ENCODE measurements at places on chromosomes 4 and X.
A peak's percentile ranks its signal among the peaks of the same experiment; 100 is the strongest.

GRCh38 chrX:3215249-3215648 is 131.2 kb downstream of the MXRA5 start:
- H3K27me3 ChIP-seq = peaks cover 6% of the 10 kb centered on the region
- no peaks in the 10 kb centered on the region for H3K4me1 ChIP-seq
- H3K27ac ChIP-seq = no peak overlapping the region
- no peak for DNase-seq

DNA sequence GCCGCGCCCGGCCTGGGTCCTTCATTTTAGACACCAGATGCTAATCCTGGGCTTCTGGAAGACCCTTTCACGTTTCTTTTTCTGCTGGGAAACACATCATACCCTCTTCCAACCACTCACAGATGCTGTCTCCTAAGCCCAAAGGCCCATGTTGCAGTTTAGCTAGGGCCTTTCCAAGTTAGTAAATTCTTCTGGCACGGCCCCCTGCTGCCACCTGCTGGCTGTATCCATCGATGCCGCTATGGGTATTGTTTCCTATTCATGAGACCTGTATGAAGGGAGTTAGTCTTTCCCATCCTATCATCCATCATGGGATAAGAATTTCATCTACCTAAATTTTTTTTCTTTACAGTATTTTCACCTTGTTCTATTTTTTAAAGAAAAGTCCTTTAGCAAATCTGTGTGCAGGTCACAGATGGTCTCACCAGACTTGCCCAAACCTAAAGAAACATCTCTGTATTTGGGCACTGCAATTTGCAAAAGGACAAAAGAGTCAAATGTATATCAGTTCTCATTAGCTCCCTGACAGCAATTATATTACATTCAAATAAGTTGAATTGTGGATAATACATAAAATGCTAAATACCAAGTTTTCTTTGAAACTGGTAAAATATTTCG is 37.8 kb upstream of the SLC9A7 start:
- peak; percentile 20 for DNase-seq
- no peak overlapping the region for H3K27ac ChIP-seq
- no peaks in the 10 kb centered on the region for H3K27me3 ChIP-seq

DNA sequence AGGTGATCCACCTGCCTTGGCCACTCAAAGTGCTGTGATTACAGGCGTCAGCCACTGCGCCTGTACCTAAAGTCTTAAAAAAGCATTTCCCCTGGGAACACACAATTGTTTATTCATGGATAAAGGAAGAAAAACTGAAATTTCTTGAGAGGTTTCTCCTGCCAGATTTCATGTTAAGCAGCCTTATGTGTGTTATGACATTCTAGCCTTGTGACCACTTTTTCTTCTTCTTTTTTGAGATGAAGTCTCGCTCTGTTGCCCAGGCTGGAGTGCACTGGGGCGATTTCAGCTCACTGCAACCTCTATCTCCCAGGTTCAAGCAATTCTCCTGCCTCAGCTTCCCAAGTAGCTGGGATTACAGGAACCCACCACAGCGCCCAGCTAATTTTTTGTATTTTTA is 57.8 kb upstream of the PLAC8 start:
- H3K4me3 ChIP-seq = no peak overlapping the region
- peaks cover 15% of the 10 kb centered on the region for H3K4me1 ChIP-seq
- H3K27ac ChIP-seq = no peak overlapping the region
- no peaks in the 10 kb centered on the region for H3K27me3 ChIP-seq

DNA sequence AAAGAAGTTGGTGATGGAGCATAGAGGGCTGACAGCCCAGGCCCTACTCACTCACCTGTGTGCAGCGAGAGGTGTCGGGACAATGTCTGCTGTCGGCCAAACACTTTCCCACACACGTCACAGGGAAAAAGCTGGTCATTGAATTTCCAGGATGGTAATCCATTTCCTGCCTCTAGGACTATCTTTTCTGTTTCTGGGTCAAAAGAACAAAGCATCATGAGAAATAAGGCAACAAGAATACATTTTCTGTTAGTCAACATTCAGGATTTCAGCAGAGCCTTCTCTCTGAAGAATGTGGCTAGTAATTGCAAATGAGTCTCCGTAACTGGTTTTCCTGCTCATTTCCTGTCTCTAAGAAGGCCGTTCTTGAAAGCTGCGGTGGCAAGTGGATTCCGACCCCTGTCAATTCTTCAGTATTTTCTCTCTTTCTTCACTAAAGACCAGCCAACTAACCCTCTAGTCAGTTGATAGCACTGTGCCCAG is 99.4 kb downstream of the C4orf51 start:
- no peak for DNase-seq
- H3K27me3 ChIP-seq = no peaks in the 10 kb centered on the region
- peaks cover 9% of the 10 kb centered on the region for H3K4me1 ChIP-seq
- H3K27ac ChIP-seq = no peak overlapping the region

- no peaks in the 10 kb centered on the region for H3K27me3 ChIP-seq
- H3K36me3 ChIP-seq = no peaks in the 10 kb centered on the region
- no peaks in the 10 kb centered on the region for H3K4me1 ChIP-seq
- no peak overlapping the region for H3K27ac ChIP-seq
- H3K4me3 ChIP-seq = no peak overlapping the region
Observed at GRCh38 chr4:44425614-44426208, 22.9 kb downstream of the KCTD8 start.

DNA sequence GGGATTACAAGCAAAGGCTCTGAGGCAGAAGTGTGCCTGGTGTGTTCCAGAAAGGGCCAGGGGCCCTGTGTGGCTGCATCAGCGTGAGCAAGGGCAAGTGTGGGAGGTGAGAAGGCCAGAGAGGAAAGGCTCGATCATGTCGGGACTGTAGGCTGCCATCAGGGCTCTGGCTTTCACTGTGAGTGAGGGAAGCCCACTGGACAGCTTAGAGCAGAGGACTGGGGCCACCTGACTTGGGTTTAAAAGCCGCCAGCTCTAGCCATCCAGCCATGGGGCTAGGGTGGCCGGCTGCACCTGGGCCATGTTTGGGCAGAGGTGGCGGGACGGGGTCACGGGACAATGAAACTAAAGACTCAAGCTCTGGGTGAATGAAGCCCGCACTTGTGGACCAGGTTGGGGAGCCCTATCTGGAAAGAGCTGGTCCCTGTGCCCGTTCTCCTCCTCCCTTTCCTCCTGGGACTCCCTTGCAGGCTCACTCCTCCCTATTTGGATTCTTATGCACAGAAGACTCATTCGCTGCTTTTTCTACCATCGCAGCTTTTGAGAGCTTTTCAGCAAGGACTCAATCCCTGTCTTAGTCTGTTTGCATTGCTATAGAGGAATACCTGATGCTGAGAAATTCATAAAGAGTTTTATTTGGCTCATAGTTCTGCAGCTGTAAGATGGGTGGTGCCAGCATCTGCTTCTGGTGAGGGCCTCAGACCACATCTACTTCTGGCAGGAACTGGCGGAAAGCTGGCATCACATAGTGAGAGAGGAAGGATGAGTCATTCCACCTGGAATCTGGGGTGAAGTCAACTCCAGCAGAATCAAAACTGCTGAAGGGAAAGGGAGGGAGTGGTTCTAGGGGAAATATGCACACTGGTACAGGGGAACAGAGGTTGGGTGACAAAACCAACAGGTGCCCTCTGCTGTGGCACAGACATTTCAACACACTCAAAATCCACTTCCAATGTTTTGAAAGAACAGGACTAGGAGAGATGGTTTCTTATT is 15.3 kb downstream of the CTAG1B start:
- H3K27me3 ChIP-seq = no peaks in the 10 kb centered on the region
- no peak for DNase-seq
- H3K4me1 ChIP-seq = peaks cover 7% of the 10 kb centered on the region
- H3K4me3 ChIP-seq = no peak overlapping the region

DNA sequence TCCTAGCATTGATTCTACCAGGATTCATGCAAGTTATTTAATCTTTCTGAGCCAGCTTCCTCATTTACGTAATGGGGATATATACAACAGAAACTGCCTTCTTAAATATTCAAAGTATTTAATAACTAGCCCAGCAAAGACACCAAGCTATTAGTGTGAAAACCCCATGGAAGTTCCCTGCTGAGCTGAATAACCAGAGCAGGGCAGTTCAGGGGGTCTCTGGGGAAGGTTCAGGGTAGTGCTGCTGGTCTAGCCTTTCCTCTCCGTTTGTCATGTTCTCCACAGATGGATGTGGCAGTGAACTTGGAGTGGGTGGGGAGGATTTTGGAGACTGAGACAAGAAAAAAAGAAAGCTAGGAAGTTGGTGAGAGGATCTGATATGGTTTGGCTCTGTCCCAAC is 240.8 kb upstream of the TAPT1 start:
- H3K4me1 ChIP-seq = no peaks in the 10 kb centered on the region
- no peak overlapping the region for H3K27ac ChIP-seq
- H3K36me3 ChIP-seq = no peaks in the 10 kb centered on the region
- H3K4me3 ChIP-seq = no peak overlapping the region
- DNase-seq = no peak
- peaks cover 18% of the 10 kb centered on the region for H3K27me3 ChIP-seq

All from central memory CD8-positive, alpha-beta T cell (primary cell).